NCI-H69 (cell line): ENCODE measurements at places on chromosomes 4 and X.

- peak; percentile 58 for DNase-seq
These were observed 2.1 kb upstream of the TMEM131L start for GRCh38 chr4:153464068-153464467.

DNA sequence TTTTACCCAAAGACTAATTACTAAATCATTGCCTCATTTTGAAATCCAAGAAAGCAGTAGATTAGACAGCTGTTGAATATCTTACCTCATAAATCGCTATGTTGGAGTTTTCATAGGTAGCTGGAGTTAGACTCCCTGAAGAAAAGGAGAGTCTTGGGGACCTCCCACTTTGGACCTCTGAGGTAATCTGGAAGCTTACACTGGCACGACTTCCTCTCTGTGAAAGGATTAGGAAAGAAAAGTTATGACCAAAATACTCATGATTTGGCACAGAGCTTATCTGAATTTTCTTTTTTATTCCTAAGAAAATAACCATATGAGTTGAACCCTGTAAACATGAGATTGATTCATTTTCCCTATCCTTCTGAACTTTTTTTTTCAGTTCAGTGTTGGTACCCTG, 40.6 kb downstream of the GUCY2F start:
- DNase-seq: no peak

DNA sequence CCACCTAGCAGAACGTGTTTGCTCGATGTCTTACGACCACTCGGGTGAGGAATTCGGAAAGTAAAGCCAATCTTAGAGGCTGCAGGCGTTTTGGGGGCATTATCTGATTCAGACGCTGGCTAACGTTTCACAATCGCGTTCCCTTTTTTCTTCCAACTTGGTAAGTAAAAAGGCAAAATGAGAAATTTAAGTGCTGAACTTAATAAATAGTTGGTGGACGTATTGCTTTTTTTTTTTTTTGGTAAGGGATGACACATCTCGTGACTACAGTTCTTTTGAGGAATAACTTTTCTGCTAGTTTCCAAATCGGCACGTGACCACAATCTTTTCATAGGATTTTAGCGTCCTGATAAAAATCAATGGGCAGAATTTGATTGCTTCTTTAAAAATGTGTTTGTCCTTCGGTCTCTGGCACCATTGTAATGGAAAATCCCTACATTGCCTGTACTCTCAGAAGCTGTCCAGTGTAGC, 848 bp downstream of the RAB9A start:
- DNase-seq: peak; percentile 15

DNA sequence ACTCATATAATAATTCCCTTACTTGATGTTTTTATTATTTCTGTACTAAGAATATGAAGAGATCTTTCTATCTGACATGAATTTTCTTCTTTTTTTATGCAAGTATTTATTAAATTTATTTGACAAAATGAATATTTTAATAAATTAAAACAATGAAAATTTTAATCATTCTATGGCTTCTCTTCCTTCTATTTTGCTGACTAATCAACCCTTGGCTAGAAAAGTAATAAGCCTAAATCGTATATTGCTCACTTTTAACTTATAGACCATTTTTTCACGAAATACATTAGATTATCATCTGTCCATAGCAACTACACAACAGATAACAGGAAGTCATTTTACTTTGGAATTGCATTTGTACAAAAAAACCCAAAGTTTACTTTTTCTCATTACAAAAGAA, 38.6 kb downstream of the PRSS12 start:
- DNase-seq: no peak
